ENCODE measurements at places on chromosomes 3 and 15.

DNA sequence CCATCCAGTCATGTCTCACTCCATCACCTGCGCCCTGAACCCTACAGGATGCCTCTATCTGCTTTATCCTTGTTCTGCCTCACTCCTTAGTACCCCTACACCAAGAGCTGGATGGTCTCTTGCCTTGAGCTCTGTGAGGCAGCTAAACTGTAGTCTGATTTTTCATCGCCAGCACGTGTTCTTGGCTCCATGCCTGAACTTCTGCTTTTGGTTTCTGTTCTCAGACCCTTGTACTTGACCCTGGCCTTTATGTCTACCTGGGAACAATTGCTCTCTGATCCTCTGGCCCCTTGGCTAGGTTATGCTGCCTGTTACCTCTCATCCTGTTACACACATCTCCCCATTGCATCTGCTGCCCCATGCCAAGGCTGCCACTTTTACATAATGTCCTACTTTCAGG lies 318.0 kb upstream of the LMCD1 start:
- DNase-seq = no peak

DNA sequence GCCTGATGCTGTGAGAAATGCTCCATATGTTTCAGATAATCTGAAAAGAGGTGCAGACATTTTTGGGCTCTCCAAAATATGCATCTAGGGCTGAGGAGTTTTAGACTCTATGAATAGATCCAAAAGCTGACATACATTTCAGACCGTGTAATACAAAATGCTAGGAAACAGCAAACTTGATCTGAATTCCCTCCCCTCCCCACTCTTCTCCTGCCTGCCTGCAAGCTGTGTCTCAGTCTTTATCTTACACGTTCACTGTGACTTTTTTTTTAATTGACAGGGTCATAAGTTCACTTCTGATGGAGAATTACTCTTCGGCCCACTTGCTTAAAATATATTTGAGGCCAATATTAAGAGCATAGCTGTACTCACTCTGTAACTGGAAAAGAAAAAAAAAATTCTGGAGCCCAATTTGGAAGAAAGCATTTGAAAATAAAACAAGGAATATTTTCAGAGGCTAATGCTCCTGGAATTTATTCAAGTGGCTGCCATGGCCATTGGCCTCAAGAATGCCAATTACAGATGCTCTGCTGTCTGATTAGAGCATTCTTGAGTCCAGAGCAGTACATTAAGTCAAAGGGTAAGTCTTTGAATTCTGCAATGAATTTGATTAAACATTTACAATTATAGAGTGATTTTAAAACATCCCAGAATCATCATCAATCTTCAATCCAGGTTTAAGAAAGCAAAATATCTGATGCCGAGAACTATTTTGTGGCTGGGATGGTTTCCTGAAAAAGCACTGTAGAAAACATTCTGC lies 146.2 kb upstream of the SEMA6D start:
- no peak for DNase-seq

GRCh38 chr3:86578071-86578470 lies 412.9 kb downstream of the VGLL3 start:
- no peak for DNase-seq

- no peak for DNase-seq
Measured at GRCh38 chr15:62417439-62417838, 252.4 kb upstream of the C2CD4B start.

DNA sequence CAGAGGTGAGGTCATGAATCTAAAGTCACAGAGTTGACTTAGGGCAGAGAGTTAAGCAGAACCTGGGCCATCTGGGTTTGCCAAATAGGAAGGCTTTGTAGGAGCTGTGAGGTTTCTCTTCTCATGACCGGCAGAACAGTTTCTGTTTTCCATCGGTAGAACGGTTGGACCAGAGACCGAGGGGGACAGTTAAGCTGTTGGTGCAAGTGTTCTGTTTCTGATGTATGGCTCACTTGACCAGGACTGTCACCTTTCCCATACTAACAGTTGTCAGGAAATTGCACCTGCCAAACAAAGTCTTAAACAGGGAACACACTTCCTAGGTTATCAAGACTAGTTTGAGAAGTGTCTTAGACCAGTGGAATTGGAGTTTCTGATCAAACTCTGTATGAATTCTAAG lies 158.3 kb downstream of the PDCD6IP start:
- no peak for DNase-seq

DNA sequence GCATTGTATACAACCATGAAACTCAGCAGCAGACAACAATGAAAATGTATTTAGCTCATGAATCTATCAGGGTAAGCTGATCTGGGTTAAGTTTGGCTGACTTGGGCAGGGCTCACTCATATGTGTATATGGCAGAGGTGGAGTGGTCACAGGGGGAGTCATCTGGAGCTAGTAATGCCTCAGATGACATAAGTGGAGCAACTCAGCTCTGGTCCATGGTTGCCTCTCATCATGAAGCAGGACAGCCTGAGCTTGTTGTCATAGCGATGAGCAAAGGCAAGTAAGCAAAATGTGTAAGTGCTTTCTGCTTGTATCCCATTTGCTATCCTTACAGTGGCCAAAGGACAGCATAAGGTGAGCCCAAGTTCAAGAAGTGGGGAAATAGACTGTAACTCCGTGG lies 64.5 kb downstream of the ALCAM start:
- DNase-seq = no peak

GRCh38 chr3:156554515-156554841 lies 439 bp downstream of the SSR3 start:
- no peak for DNase-seq

DNA sequence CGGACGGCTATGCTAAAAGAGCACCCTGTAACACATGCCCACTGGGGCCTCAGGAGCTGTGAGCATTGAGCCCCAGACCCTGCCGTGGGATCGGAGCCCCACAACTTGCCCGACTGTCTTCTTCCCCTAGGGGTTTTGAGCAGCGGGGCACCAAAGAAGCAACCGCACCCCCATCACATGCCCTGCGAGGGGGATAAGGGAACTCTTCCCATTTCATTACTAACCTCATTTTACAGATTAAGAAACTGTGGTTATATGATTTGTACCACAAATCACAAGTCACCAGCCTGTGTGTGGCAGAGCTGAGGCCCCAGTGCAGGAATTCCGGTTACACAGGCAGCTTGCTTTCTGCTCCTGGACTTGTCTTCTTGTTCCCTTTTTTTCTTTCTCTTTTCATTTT lies 86.2 kb downstream of the CD47 start:
- no peak for DNase-seq

- DNase-seq = no peak
Measured at GRCh38 chr15:51267051-51267702, 71.2 kb downstream of the CYP19A1 start.

DNA sequence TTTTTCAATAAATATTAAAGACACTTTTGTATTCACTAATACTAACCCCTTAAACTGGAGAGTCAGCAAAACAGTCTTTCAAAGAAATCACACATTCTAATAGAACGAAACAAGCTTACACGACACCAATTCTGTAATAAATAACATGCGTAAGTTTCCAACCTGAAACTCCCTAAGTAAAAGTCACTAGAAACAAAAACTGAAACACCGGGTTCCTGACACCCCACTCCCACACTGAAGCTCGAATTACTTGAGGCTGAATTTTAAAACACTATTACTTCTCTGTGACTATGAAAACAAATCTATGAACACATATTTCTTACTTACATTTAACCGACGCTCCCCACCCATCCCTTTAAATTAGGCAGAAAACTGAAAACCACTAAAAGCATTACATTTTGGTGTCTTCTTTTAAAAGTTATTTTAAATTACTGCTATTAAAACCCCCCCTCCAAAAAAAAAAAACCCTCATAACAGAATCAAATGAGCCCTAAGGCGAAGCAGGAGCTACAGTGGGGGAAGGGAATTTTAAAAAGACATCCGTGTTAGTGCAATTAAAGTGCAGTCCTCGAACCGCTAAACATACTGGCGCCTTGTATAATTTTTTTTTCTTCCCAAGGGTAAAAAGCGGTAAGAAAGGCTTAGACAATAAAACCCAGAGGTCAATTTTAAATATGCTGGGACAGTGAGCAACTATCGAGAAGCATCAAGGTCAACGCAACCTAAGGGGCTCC lies 878 bp downstream of the SPPL2A start:
- peak; percentile 35 for DNase-seq

DNA sequence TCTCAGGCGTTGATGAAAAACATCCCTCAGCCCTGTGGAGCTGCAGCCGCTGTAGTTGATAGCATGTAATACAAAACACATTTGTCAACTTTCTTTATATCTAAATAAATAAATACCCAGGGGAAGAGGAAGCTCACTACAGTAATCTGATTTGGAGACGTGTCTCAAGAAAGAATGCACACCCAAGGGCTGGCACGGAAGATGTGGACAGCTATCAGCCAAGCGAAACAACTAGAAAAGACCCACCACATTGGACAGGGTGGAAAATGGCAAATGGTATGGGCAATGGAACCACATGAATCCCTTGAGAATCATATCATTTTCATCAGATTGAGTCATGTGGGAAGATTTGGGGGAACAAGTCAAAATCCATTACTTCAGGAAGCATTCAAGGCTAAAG lies 43.1 kb upstream of the ALDH1A3 start:
- DNase-seq = no peak

DNA sequence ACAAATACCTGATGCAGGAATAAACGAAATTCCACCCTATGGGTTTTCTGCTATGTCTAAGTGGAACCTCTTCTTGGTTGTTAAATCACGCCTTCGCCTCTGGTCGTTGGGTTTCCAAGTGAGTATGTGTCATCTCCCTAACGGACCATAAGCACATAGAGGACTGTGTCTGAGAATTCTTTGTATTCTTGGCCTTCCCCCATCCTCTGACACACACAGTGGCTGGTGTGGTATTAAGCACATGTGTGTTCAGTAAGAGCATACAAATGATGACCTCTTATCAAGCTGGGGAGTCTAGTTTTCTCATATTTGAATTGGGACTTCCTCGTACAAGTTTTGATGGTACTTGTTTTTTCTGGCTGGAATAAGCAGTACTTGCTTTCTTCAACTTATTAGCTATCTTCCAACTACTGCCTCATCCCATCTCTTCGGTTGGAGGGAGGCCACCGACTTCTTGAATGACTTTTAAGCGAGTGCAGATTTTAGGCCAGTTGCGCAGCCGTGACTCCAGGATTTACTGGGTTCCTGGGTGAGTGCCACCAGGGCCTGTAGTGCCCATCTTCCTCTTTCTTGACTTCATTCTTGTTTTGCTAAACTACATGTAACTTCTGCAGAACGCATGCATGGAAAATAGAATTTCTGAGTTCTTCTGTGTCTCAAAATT lies 240.2 kb downstream of the ADAMTS17 start:
- DNase-seq = no peak

GRCh38 chr15:41794081-41794480 lies 19.8 kb downstream of the MAPKBP1 start:
- DNase-seq = no peak

DNA sequence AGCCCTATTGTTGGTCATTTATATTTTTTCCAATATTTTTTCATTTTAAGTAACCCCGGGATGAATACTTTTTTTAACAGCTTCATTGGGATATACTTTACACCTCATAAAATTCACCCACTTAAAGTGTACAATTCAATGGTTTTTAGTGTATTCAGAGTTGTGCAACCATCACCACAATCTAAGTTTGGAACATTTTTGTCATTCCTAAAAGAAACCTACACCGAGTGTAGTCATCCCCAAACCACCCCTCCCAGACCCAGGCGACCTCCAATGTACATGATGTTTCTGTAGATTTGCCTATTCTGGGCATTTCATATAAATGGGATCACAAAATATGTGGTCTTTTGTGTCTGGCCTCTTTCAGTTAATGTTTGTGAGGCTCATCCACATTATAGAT lies 118.3 kb upstream of the FRMD4B start:
- DNase-seq = no peak

DNA sequence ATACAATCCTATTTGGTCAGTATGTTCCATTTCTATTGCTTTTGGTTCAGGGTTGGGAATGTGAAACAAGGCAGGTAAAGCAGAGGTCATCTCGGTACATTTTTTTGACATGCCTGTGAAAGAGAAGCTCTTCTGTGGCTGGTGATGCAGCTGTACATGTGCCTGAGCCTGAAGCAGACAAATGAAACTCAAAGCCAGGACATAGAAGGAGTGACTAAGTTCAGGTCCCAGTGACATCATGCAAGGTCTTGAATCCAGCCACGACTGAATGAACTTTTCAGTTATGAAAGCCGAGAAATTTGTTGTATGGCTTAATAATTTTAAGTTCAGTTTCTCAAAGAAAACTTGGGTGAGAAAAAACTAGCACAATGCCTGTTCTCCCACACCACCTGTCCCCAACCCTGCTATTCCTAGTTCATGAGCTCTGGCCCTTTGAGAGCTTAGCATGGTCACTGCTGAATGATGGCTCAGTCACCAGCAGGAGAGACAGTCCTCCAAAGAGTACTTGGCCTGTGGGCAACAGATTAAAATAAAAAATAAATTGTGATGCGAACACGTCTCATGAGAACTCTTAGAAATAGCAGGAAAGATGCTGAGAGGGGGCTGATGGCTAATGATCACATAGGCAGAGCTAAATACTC lies 600.2 kb upstream of the GRM7 start:
- DNase-seq = no peak

- no peak for DNase-seq
Measured at GRCh38 chr15:91553196-91553854, 300.2 kb upstream of the SLCO3A1 start.

GRCh38 chr15:77656294-77656693 lies 23.6 kb upstream of the LINGO1 start:
- no peak for DNase-seq

- DNase-seq = peak; percentile 53
Measured at GRCh38 chr3:88810455-88810854, 297.0 kb upstream of the EPHA3 start.

DNA sequence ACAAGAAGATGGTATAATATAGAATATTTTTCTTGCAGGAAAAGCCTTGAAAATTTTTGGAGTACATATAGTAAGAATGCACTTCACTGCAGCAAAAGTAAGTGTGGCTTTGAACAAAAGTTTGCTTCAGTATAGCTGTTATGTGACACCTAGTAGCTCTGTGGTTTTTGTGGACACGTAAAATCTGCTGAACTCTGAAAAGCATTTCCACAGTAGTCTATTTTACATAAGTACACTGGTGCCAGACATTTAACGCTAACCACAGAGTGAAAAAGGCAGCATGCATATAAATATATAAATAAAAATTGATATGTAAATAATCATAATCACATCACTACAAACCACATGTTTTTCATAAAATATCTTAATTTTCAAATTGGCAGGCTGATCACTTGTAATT lies 39.8 kb downstream of the CGGBP1 start:
- DNase-seq = no peak

DNA sequence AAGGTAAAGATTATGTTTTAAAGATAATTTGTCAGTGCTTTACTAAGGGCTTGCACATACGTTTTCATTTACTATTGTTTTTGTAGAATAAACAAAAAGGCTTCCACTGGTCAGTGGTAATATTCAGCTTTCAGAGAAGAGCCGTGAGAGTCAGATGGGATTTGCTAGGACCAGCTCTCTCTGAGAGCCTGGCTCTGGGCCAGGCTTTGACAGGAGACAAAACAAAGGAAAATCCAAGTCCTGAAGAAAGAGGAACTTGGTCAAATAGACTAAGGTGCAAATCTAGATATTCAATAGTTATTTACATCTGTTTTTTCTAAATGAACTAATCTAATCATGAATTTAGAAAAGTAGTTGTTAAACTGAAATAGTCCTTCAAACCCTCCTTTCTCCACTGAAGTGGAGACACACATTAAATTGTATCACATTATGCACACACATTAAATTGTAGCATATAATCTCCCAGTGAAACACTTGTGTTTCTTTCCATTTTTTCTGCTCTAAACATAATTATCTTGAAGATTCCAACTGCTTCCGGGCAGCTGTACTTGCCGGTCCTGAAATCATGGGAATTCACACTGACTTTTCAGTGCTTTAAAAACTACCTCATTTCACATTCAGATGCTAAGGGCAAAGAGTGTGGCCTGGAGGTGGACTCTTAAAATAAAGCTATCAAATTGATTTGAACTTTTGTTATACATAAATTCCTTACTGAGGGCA lies 55.1 kb upstream of the FILIP1L start:
- no peak for DNase-seq
